ENCODE measurements at places on chromosomes 11 and 22. TPM values are rescaled to one million over a fixed set of nuclear protein-coding genes. Genes with fewer than 3 reads are reported as not detected.

DNA sequence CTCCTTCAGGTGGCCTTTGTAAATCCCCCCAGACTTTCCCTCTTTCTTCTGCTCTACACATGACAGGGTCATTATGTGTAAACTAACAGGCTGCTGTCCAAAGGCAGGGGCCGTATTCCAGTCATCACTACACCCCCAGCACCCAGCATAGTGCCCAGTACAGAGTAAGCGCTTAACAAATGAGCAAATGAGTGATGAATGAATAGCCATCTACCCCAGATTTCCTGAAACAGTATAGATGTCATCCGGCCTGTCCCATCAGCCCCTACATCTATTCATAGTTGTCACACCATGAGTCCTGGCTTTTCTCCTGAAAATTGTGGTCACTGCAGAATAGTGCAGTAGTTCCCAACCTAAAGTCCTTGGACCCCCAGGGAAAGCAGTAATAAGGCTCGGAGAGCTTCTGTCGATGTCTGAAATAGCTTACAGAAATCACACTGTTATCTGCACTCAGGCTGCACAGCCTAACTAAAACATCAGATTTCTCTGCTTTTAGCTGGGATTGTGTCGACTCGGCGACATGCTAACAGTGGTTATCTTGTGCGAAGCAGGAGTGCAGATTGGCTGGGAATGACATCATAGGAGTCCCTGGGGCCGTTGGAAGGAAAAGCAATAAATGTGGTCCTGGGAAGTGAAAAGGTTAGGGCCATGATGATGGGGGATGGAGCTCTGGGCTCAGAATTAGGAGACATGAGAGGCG is 143.8 kb upstream of the NECTIN1 start:
- DNase-seq: no peak

GRCh38 chr11:33651990-33652389 is 48.6 kb downstream of the C11orf91 start:
- peak; percentile 34 for DNase-seq

NXPE1 gene
- not detected for polyA plus RNA-seq

GRCh38 chr22:28064920-28065319 is 145.9 kb upstream of the PITPNB start:
- DNase-seq: peak; percentile 38

DNA sequence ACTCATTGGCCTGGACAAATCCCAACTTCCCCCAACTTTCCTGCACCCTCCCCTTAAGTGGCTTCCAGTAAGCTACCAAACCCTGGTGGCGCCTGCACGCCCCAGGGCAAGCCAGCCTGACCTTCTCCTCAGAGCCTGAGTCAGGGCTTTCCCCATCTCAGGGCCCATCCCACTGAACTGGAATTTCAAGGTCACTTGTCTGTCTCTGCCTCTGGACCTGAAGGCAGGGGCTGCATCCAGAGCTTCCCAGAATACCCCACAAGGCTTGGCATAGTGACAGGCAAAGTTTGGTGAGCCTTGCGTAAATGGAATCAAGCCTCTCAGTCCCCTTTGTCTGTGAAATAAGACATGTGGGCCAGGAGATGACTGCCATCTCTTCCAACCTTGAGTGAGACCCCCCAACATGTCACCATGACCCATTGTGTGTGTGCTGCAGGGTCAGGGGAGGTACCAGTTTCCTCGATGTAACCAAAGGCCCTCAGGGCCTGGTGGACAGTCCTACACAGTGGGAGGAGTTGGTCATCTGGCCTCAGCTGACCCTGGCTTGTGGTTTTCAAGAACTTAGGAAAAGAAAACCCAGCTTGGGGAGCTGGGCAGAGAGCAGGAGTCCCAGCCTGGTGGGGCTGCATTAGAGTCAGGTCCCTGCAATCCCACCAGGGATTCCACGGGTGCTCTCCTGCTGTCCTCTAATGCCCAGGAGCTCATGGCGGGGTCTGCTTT is 8.9 kb downstream of the ALX4 start:
- DNase-seq: no peak

DNA sequence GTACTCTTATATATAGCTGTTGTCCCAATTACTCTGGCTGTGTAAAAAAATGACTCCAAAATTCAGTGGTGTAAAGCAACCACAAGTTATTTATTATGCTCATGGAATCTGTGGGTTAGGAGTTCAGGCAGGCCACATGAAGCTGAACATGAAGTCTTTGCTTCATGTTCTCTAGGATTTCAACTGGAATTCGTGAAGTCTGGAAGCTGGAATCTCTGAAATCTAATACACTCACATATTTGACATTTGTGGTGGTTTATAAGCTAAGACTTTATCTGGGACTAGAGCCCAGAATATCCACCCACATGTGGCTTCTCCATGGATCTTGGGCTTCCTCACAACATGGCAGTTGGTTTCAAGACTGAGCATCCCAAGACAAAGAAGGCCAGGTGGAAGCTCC is 430.6 kb downstream of the MIAT start:
- peak; percentile 94 for DNase-seq

- DNase-seq: no peak
These were observed 7.1 kb upstream of the ENDOD1 start for GRCh38 chr11:95082576-95083001.

All from fibroblast of lung (primary cell).